SJCRH30 (cell line): ENCODE measurements at places on chromosomes 3 and 15.

GRCh38 chr3:31185062-31185357 is 290.5 kb upstream of the GADL1 start:
- DNase-seq: no peak

GRCh38 chr15:79970624-79971434 is at the start of gene BCL2A1:
BCL2A1 (minus strand) TSS chr15:79971196; CDS start chr15:79971119, 77 bp downstream.
- no peak for DNase-seq

DNA sequence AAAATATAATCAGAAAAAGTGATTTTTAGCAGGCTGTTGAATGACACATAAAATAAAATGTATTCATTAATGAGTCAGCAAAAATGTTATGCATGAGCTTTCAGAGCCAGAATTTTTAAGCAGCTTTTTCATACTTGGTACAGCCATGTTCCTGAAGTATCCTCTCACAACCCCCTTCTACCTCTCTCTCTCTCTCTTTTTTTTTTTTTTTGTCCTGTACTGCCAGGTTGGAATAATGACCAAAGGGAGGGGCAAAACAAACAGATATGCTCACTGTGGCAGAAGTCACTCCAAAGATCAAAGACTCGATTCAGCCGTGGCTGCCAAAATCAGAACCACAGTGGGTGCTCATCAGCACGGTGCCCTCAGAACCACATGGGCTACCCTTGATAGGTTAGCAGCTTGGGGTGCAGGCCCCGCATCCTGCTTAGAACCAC is 383.0 kb downstream of the ZBTB20 start:
- DNase-seq: no peak

DNA sequence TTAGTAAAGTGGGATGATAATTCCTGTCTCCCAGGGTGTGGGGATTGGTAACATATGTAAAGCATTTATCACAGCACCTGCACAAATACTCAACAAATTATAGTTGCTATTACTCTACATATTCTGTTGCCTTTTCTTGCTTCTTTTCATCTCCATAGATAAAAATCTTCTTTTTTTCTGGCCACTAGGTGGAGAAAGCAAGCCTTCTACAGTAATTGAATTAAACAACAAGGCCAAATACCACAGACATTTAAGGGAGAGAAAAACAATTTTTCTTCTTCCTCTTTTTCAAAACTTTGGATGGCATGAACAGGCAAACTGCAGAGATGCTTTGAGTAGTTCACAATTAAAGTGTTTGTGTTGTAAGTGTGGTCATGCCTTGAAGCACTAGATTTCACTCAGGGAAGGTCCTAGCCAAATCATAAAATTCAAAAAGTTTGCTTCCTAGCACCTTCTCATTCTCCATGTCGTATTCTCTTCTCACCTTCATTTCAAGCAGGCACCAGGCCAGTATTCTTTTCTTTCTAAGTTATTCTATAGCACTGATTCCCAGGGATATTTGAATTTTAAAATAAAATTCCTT is 493.4 kb upstream of the TGFBR2 start:
- DNase-seq: peak; percentile 53

- no peak for DNase-seq
Observed at GRCh38 chr3:32288819-32289218, 50.3 kb downstream of the CMTM8 start.

DNA sequence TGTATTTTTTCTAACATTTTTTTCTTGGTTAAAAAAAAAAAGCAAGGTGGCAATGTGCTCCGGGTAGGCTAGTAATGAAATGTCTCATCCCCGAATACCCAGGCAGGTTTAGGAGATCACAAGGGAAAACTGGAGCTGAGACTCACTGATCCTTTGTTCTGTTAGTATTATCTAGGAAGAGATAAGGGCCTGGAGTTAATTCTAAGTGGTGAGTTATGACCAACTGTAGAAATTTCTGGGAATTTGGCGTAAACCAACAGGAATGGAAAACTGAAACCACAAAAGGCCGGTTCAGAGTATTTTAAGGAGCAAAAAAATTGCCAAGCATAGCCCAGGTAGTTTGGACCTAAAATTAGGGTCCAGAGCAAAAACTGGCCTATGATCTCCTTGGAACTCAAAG is 12.4 kb downstream of the PPM1M start:
- no peak for DNase-seq

- DNase-seq: no peak
Observed at GRCh38 chr15:39623529-39623931, 42.7 kb downstream of the THBS1 start.

GRCh38 chr3:117063930-117064329 is 354.4 kb downstream of the TUSC7 start:
- DNase-seq: no peak

DNA sequence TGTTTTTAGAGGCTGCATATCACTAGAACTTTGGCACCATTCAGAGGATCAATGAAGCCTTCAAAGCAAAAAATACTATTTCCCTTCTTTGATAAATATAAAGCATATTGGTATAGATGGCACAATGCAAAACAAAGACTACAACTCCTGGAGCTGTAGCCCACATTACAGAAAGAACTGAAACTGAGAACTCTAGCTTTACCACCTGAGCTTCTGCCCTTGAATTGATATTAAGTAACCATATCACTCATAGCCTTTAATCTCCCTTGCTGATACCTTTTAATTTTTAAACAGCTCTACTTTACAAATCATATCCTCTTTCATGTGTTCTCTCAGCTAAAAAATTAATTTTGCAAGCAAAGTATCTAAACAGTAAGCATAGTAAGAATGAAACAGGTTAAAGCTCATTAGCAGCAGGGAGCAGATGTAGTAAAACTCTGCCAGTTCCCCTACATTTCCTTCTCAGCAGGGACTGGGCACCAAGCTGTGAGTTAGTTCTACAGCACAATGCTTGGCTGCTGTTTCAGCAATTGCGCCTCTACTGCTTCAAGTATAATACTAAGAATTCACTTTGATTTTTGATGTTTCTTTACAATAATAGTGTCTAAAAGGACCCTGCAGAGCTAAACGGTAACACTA is 97.9 kb upstream of the NANOGP8 start:
- no peak for DNase-seq

DNA sequence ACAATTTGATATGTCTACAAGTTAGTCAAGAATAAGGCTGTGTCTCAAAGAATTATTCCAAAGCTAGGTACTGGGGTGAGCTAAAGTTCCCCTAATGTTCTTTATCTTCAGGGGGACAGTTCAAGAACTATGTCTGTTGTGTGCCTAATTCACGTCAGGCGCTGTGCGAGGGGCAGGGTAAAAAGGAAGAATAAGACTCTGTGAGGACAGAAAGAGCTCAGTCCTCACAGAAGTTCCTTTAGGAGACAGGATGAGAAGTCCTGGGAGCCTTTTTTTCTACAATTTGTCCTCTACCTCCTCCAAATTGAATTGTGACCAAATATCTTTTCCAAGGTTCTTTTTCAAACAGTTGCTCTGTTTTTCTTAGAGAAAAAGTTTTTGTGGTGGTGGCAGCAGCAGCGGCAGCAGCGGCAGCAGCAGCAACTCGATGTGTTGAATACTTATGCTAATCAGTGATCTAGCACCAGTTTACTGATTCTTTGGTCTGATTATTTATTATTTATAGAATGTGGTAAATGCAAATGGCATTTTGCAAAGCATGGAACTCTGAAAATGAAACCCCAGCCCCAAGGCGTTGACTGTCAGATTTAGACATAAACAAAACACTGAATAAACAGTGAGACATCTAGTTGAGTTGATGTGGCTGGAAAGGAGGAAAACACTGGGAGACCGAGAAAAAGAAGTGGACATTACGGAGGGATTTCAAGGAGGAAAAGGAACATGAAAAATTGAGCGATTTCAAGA is 88.6 kb downstream of the GTPBP8 start:
- no peak for DNase-seq

- no peak for DNase-seq
Observed at GRCh38 chr15:36177590-36178302, 401.7 kb upstream of the CDIN1 start.

GRCh38 chr3:63470745-63471144 is 181.7 kb upstream of the SNTN start:
- DNase-seq: no peak

DNA sequence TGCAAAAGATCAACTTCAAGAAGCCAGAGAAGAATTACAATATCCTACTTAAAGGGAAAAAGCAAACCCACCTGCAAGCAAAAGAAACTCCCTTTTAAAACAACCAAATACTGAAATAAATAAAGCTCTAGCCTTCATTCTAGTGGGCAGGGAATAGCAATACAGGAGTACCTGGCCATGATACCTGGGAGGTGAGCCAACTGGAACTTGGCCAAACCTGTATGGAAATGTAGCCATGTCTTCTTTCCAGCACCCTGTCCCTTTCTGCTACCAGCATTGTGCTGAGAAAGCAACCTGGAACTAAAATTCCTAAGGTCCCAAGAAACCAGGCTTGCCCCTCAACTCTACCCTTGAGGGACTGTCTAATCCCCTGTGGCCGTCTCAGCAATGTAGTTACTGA is 530.0 kb downstream of the EPHB1 start:
- no peak for DNase-seq

DNA sequence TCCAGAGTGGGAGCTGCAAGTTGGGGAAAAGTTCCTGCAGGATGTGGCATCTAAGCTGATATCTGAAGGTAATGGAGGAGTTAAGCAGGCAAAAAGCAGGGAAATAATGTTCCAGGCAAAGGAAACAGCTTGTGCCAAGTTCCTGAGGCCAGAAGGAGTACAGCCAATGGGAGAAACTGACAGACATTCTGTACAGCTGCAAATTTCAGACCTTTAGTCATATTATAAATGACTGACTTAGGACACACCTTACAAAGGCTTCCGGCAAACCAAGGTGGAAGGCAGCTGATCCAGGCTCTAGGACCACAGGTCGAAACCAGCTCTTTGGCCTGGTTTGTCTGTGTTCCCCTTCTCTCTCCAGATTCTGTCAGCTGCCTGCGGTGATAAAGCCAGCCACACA is 9.3 kb downstream of the WWTR1 start:
- DNase-seq: no peak

DNA sequence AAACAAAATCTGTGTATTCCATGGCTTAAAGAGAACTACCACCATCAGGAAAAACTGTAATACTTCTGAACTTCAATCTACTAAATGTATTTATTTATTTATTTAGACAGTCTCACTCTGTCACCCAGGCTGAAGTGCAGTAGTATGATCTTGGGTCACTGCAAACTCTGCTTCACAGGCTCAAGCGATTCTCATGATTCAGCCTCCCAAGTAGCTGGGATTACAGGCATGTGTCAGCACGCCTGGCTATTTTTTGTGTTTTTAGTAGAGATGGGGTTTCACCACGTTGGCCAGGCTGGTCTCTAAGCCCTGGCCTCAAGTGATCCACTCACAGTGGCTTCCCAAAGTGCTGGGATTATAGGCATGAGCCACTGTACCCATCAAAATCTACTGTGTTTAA is 202.3 kb upstream of the POU1F1 start:
- peak; percentile 9 for DNase-seq

GRCh38 chr15:81273855-81274254 is 50.1 kb downstream of the STARD5 start:
- DNase-seq: no peak

- no peak for DNase-seq
Observed at GRCh38 chr15:73984208-73984979, 7.7 kb downstream of the STOML1 start.

- DNase-seq: no peak
Observed at GRCh38 chr15:73886717-73887345, 13.5 kb downstream of the TBC1D21 start.

GRCh38 chr3:38347421-38348200 is 1.0 kb downstream of the XYLB start:
- no peak for DNase-seq

GRCh38 chr3:177777699-177778098 is 580.4 kb upstream of the TBL1XR1 start:
- peak; percentile 57 for DNase-seq

DNA sequence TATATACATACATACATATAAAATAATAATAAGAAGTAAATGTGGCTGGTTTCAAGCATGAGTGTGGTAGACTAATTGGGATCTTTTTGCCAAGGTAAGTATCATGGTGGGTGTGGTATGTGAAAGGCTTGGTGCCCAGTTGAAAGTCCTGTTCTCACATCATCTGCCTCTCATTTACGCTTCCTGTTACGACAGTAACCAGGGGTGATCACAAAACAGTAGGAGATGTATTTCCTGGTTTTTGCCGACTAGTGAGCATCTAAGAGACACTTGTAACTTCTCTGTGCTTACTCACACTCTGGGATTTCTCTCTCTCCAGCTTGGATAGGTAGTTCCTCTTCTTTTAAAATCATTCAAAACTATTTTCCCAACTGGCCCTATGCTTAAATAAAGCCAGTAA is 1028.3 kb upstream of the NR2F2 start:
- no peak for DNase-seq

DNA sequence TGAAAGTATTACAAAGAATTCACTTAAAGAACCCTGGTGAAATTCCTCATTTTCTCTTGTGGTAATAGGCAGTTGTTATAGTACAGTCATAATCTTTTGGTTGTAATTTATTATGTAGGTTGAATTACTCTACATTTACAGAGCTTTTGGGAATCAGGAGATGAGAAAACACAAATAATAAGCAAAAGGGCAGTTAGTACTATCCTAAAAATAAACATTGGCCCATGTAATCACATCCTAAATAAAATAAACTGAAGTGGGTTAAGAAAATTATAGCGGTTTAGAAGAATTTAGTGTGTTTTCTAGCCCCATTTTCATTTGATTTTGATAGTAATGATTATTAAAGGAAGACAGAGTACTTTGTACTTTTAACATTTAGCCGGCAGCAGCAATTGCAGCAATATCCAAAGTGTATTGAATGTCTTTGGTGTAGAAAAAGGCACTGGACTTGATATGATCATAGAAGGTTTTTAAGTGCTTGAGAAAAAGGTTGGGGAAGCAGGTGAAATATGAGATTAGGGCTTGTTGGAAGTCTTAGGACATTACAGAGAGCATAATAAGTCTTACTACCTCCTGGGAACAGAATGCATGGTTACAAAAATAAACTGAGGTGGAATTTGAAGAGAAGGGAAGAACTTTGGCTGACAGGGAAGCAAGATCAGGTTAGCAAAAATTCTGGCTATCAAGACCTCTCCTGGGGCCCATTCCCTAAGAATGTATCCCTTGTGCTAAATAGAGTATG is 79.9 kb downstream of the MBNL1 start:
- DNase-seq: no peak

GRCh38 chr3:145079436-145079835 is 1081.5 kb downstream of the PLOD2 start:
- no peak for DNase-seq

DNA sequence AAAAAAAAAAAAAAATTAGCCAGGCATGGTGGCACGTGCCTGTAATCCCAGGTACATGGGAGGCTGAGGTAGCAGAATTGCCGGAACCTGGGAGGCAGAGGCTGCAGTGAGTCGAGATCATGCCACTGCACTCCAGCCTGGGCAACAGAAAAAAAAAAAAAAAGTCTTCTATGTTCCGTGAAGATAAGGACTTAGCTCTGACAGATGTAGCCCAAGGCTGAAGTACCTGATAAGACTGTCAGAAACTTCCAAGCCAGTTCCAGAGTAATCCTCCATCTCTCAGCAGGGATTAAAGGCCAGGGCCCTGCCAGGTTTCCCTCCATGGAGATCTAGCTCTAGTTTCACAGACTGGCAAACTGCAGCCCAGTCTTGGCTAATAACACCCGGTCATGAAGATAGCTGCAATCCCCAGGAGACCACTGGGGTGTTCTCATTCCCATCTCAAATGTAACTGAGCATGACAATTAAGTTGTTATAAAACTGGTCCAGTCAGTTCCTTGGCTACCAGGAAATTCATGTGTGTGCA is 8.5 kb downstream of the CDCP1 start:
- DNase-seq: no peak

GRCh38 chr3:169153656-169154055 is 509.9 kb downstream of the MECOM start:
- no peak for DNase-seq

GRCh38 chr3:177538048-177538749 is 340.9 kb upstream of the TBL1XR1 start:
- no peak for DNase-seq

- DNase-seq: no peak
Observed at GRCh38 chr15:75215107-75216004, 13.7 kb downstream of the C15orf39 start.
